HT-29 (cell line): ENCODE measurements at places on chromosomes 5 and 9.

DNA sequence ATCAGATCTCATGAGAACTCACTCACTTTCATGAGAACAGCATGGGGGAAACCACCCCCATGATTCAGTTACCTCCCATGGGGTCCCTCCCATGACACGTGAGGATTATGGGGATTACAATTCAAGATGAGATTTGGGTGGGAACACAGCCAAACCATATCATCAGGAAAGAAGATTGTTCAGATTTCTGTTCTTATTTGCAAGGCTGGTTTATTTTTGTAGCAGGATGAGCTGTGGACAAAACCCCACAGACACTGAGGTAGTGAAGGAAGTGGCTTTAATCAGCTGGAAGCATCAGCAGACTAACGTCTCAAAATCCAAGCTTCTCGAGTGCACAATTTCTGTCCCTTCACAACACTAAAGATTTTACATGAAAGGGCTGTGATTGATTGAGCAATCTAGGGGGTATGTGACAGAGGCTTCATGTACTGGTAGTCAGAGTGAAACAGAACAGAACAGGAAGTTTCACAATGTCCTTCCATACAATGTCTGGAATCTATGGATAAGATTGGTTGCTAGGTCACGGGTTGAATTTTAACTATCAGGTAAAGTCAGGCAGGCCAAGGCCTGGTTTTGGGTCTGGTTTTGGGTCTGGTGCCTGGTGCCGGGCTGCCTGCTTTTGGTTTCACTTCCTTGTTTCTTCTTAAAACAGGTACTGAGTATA is 91.3 kb upstream of the ZNF366 start:
- no peak for DNase-seq

GRCh38 chr9:131668439-131669268 is 71.2 kb downstream of the RAPGEF1 start:
- no peak for DNase-seq

DNA sequence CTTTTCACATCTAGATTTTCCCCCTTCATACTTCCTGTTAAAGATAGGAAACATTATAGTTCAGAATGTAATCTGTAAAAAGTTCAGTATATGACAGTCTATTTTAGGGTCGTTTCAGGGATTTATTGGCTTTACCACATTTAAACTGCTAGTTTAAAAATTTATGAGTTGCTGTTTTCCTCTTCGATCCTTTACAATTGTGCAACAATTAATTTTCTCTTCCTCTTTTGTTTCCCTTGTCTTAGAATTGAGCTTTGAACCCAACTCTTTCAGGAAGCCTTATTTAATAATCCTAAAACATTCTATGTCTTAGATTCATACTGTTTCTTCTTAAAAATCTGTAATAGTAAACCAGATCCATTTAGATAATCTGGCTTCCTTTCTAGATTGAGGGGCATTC is 16.4 kb downstream of the ZSWIM6 start:
- no peak for DNase-seq

GRCh38 chr5:153623751-153624450 is 133.4 kb downstream of the GRIA1 start:
- DNase-seq: no peak

- DNase-seq: peak; percentile 77
Observed at GRCh38 chr5:137751869-137752491, 2.2 kb downstream of the HNRNPA0 start.

- DNase-seq: no peak
Observed at GRCh38 chr5:123559434-123559775, 47.4 kb downstream of the CSNK1G3 start.

GRCh38 chr9:76896035-76896434 is 9.9 kb downstream of the PRUNE2 start:
- DNase-seq: no peak

GRCh38 chr5:35518104-35518503 is 99.6 kb upstream of the SPEF2 start:
- no peak for DNase-seq

DNA sequence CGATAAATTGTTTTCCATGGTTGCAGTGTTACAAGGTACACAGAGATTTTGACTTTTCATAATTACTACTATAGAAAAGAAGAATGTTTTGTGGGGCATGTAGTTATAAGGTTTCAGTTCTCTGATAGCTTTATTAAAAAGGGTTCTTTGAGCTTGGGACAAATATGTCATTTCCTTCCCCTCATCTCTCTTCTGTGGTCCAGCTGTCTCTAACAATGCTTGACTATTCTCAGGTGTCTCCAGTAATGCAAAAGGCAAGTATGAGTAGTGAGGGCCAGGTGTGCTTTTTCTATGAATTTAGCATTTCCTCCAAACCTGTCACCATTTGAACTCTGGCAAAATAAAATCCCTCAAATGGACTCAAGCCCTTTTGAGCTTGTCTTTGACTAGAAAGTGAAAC is 84.3 kb downstream of the SLF1 start:
- no peak for DNase-seq

GRCh38 chr9:27715651-27716050 is 142.4 kb upstream of the C9orf72 start:
- no peak for DNase-seq

DNA sequence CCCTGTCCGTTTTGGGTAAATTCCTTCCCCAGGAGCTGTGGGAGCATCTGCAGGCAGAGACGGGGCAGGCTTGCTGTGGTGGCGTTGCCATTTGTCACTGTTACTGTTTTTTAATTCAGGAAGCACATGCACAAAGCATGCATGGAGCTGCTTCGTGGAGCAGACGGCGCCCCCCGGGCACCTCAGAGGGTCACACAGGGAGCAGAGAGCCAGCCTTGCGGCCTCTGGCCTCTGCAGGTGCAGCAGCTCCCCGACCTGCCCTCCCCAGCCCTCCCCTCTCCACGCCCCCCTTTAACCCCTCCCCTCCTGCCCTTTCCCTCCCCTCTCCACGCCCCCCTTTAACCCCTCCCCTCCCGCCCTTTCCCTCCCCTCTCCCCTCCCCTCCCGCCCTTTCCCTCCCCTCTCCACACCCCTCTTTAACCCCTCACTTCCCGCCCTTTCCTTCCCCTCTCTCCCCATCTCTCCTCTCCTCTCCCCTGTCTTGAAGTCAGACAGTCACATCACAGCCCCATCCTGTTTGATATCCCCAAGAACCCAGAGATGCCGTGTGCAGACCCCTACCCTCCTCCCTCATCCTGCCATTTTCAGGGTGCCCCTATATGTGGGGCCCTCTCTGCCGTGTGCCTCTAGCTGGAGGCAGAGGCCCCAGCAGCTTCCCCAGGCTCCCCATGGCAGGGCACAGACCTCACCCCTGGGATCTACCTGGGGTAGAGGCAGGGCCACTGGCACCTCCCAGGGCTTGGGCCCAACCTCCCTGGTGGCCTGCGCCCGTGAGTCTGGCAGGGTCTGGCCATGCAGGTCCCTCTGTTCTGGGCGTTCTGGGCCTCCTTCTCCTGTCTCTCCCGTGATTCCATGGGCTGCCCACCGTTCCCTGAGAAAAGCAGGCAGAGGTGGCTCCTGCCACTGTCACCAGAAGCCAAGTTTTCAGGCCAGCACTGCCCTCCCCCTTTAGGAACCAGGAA is 29.6 kb upstream of the UBAC1 start:
- peak; percentile 35 for DNase-seq

- no peak for DNase-seq
Observed at GRCh38 chr5:1727571-1727970, 72.1 kb downstream of the MRPL36 start.

GRCh38 chr9:82346040-82346439 is 357.5 kb downstream of the SPATA31D1 start:
- DNase-seq: no peak

DNA sequence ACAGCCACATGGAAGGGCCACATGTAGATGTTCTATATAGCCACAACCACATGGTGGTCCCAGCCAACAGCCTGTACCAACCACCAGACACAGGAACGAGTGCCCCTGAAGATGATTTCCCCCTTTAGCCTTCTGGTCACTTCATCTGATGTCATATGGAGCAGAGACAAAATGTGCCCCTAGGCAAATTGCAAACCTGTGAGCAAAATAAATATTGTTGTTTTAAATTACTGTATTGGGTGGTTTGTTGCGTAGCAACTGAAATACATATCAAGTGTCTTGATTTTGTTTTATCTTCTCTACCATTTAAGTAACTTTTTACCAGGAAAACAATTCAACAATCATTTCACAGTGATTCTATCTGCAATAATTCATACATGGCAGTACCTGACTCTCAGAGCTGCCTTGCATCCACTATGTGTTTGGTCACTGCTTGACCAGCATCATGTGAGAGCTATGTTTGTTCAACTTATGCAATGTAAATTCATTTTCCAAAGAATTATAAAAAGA is 142.5 kb upstream of the VLDLR start:
- DNase-seq: no peak

DNA sequence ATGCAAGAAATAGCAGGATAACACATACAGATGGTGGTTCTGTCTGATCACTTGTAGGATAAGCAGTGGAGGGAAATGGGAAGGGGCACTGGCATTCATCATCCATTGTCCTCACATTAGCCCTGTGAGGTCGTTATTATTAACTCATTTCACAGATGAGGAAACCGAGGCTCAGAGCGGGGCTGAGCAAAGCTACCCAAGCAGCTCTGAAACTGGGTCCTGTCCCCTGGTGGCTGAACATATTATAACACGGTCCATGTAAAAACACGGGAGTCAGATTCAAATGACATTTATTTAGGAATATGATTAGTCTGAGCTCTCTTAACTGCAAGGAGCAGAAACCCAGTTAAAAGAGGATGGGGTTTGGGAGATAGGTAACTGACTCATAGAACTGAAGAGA is 43.1 kb downstream of the HRH2 start:
- DNase-seq: peak; percentile 17

DNA sequence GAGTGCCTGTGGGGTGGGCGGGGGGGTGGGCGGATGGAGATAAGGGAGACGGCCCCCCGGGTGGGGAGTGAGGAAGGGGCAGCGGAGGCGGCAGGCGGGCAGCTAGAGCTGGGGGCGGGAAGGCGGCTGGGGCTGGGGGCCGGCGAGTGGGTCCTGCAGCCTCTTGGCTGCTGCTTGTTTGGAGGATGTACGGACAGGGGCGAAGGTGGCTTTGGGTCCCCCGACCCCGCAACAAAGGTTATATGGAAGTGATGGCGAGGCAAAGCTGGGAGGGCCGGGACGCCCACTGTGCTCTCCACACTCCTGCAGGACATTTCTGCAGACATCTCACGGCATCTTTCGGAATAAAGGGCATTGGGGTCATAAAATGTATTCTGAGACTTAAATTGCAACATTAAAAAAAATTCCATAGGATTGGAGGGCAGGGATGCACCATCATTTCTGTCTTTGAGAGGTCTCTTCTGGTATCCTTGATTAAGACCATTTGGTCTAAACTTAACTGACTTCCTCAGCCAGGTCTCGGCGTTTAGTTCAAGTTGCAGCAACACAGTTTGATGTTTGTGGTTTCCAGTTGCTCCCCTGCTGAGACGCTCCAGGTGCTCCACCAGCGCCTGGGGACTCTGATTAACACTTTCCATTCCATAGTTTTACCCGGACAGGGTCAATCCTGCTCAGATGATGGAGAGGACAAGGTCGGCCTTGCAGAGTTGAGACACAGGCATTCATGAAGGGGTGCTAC is 101.6 kb upstream of the SSBP2 start:
- no peak for DNase-seq

DNA sequence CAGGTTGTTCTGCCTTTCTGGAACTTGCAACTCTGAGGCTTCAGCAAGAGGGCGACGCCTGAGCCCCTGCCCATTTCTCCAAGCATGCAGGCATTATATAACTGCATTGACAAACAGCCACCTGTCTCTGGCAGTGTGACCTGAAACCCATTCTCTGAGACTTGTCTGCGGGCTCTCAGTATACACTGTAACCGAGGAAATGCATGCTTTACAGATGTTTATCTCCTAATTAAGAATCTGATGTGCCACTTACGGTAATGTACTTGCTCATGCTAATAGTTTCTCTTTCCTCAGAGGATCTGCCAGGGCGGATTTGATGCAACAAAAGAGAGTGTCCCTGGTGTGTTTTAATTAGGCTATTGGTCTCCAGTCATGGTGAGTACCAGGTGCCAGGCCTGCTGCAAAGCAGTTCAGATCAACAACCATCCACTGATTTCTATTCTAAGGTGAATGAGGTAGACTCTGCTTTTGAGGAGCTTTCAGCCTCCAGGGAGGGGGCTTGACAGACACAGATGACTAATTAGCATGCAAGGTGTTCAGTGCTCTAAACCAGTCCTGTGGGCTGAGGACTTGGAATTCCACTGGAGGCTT is 593.7 kb upstream of the KLF4 start:
- DNase-seq: no peak

DNA sequence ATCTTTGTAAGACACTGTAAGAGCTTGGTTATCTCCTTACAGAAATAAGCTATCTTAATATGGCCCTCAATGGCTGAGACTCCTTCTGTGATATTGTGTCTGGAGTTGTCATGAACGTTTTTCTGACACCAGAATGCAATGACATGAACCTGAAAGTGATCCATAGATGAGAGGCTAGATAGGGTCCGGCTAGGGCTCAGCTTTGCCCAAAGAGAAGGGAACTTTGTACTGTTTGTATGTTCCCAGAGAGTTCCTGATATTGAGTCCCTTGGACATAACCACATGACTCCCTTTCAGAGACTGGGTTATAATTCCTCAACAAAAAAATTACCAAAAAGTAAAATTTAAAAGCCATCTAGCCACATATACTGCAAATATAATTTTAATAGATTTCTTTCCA is 575.8 kb upstream of the CLINT1 start:
- no peak for DNase-seq

DNA sequence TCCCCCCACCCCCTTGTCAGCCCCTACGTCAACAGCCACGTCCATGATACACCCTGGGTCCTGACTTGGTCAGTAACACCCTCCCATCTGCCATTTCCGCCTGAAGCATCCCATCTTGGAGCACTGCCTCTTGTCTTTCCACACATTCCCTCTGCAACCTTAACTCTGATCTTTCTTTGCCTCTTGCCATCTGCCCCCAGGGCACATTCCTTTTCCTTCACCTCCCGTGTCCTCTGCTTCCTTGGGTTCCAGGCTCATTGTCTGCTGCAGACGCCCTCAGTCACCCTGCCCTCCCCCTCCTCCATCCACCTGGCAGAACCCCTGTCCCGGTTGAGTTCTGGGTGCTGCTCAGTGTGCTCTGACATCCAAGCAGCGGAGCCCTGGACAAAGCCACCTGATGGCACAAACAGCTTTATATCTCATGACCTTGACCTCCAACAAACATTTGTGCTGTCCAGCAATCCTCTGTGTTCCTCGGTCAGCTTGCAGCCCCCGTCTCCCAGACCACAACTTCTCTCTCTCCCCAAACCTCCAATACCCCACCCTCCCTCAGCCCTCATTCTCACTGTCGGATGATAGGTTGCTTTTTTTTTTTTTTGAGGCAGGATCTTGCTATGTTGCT is 97.7 kb upstream of the IER5L start:
- DNase-seq: no peak

DNA sequence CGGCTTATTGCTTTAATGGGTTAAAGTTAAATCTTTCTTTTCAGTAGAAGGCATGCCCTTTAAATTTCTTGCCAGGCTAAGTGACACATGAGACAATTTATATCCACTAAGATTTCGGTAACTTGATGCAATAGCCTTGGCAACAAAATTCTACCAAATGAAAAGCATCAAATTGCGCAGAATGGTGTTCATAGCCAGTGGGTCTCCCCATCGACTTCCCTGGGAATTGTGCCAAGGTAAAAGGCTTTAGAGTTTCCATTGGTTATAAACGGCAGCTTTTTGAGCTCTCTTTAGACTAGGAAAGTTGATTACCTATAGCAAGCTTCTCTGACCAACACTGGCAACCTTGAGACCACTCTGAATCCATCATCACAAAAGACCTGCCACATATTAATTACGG is 358.4 kb downstream of the ARRDC3 start:
- DNase-seq: no peak
